MCF 10A (cell line): ENCODE measurements at places on chromosomes 1 and 21.

GRCh38 chr1:17601643-17602382, 62.3 kb downstream of the ARHGEF10L start:
- H3K4me3 ChIP-seq: no peak overlapping the region
- no peak for DNase-seq
- no peak overlapping the region for H3K27ac ChIP-seq

- no peak for DNase-seq
- H3K4me1 ChIP-seq: no peaks in the 10 kb centered on the region
- peaks cover 6% of the 10 kb centered on the region for H3K36me3 ChIP-seq
- H3K27me3 ChIP-seq: peaks cover 29% of the 10 kb centered on the region
- H3K4me3 ChIP-seq: no peak overlapping the region
- H3K27ac ChIP-seq: no peak overlapping the region
Measured at GRCh38 chr21:45574081-45574501, 31.9 kb upstream of the SLC19A1 start.

DNA sequence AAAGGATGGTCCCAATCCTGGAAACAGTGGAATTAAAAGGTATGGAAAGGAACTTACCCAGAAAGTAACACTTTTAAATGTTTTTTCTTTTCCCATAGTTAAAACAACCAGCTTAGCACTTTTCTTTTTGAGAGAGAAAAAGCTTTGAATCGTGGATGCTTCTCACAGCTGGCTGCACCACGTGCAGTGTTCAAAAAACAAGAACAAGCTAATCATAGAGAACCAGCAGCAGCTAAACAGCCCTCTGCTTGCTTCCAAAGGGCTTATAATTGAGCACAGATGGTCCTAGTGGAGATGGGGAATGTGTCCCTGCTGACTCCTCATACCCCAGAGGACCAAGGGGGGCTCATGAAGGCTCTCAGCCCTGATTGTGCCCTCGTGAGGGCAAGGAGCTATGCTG, 26.4 kb downstream of the UTP25 start:
- no peaks in the 10 kb centered on the region for H3K27me3 ChIP-seq
- no peak overlapping the region for H3K4me3 ChIP-seq
- no peak for DNase-seq
- no peak overlapping the region for H3K27ac ChIP-seq
- H3K4me1 ChIP-seq: peaks cover 9% of the 10 kb centered on the region
- peaks cover 63% of the 10 kb centered on the region for H3K36me3 ChIP-seq

- no peaks in the 10 kb centered on the region for H3K36me3 ChIP-seq
- no peaks in the 10 kb centered on the region for H3K4me1 ChIP-seq
- H3K27me3 ChIP-seq: peaks cover 12% of the 10 kb centered on the region
- no peak overlapping the region for H3K27ac ChIP-seq
- no peak overlapping the region for H3K4me3 ChIP-seq
- DNase-seq: no peak
Measured at GRCh38 chr1:75630004-75630594, 19.2 kb upstream of the SLC44A5 start.

DNA sequence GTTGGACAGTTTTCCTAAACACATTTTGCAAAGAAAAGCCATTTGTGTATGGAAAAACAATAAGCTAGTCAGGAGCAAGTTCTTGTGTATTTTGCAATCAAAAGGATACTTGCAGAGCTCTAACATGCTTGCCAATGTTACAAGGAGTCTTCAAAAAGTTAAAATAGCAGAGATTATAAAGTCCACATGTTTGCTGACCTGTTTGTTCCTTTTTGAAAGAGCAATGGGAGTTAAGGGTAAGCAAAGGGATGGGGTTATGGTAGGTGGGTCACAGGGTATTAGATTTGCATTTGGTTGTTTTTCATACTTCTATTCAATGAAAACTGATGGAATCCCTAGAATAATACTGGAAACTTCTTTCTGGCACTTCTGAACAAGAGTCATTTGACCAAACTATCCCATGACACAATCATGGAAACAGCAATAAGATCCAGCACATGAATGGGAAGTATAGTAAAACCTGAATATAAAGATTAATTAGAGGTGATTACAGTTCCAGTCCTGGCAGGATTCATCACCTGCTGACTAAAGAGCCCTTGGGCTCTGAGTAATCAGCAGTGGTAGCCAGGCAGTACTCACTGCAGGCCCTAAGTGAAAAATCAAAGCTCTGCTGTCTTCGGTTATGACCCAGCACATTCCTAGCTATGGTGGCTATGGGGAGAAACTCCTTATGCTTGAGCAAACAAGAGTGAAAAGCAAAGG, 27.1 kb upstream of the ZC3H11B start:
- peaks cover 56% of the 10 kb centered on the region for H3K27me3 ChIP-seq
- H3K36me3 ChIP-seq: no peaks in the 10 kb centered on the region
- no peak overlapping the region for H3K27ac ChIP-seq
- no peak overlapping the region for H3K4me3 ChIP-seq
- no peaks in the 10 kb centered on the region for H3K4me1 ChIP-seq

GRCh38 chr1:163227126-163227525, 24.4 kb upstream of the RGS5 start:
- H3K36me3 ChIP-seq: no peaks in the 10 kb centered on the region
- H3K27ac ChIP-seq: no peak overlapping the region
- no peaks in the 10 kb centered on the region for H3K4me1 ChIP-seq
- H3K27me3 ChIP-seq: no peaks in the 10 kb centered on the region
- DNase-seq: peak; percentile 62

DNA sequence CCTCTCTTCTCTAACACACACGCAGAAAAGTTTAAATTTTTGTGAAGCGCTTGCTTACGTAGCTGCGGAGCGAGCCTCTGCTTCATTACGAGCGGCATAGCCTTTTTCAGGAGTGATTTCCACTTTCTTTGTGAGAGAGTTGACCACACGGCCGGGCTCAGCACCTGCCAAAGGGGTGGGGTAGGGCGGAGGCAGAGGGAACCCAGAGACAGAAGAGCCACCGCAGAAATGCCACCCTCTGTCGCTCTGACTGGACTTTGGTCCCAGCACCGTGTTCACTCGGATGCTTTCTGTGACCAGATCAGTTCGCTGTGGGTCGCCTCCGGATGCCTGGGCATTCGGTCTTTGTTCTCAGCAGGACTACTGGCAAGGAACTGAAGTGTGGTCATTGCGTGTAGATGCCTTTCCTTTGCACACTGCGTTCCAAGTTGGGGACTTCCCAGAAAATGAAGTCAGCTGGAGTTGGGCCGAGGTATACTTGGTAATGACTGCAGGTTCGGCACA, 883 bp downstream of the CHODL start:
- DNase-seq: no peak
- no peaks in the 10 kb centered on the region for H3K36me3 ChIP-seq
- H3K27me3 ChIP-seq: no peaks in the 10 kb centered on the region
- H3K4me3 ChIP-seq: no peak overlapping the region

DNA sequence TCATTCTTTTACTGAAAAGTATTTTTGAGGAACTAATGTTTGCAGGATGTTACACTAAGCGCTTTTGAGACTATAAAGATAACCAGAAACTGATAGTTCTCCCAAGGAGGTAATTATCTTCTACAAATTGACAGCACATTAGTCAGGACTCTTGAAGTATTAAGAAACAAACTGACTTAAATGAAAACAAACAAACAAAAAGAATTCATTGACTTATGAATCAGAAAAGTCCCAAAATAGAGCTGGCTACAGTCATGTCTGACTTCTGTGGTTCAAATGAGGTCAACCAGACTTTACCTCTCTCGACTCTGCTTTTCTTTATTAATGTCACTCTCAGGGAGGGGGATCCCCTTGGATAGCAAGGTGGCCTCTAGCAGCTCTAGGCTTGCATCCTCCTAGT, 296.8 kb downstream of the TPR start:
- no peak overlapping the region for H3K27ac ChIP-seq
- peaks cover 11% of the 10 kb centered on the region for H3K4me1 ChIP-seq
- H3K4me3 ChIP-seq: no peak overlapping the region
- DNase-seq: no peak
- no peaks in the 10 kb centered on the region for H3K36me3 ChIP-seq

GRCh38 chr1:53315456-53316423, 12.1 kb downstream of the LRP8 start:
- DNase-seq: no peak
- no peak overlapping the region for H3K4me3 ChIP-seq
- peak overlapping the region; percentile 2 for H3K27ac ChIP-seq
- H3K4me1 ChIP-seq: peaks cover 6% of the 10 kb centered on the region
- H3K36me3 ChIP-seq: no peaks in the 10 kb centered on the region

DNA sequence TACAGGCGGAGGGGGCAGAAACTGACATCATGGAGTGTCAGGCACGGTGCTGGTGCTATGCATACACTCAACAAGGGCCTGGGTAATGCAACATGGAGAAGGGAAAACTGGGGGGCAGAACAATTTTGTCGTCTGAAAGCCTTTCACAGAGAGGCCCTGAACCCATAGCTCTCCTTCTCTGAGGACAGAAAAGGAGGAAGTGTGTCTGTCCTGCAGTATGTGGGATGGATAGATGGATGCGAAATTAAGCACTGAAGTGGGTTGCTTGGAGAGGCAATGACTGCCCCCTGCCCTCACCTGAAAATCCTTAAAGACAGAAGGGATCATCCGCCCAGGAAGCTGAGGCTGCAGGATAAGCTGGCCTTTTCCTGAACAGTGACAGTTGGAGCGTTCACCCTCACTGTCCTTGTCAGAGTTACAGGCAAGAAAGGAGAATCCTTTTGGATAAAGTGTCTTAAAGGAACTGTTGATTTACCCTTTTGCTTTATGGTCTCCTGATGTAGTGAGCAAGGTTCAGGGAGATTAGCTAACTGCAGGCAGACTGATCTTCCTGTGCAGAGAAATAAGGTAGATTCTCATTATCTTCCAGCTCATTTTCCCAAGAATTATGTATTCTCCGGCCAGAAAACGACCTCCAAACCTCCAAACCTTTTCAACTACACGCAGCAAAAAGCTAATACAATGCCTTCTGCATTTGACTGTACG, 1.6 kb upstream of the FAM20B start:
- H3K27me3 ChIP-seq: no peaks in the 10 kb centered on the region
- no peaks in the 10 kb centered on the region for H3K36me3 ChIP-seq
- no peak overlapping the region for H3K4me3 ChIP-seq
- DNase-seq: no peak

DNA sequence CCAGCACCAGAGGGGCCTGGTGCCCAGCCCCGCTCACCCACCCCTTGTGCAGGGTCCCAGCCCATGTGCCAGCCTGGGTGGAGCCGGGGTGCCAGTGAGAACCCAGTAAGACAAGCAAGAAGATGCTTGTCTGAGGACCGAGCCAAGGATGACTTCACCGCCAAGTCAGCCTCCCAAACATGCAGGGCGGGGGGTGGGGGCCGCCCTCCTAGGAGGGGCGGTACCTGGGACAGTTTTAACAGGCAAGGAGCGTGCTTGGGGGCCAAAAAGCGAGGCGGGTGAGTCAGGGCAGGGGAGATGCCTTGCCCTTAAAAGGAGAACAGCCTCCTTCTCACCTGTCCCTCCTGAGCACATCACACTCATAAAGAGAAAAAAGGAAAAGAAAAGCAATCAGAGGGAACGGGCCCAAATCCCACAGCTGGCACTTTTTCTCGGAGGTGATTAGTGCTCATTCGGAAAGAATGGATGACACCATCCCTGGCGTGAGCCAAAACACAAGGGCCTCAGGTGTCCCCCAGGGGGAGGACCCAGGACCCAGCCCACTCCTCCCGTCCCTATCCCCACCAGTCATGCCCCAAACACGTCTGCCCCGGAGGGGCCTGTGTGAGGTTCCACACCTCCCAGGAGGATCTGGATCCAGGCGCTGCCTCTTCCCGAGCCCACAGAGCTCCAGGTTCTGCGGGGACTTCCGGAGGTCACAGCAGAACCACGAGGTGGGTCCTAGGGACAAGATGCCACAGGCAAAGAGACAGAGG, 77.6 kb upstream of the IFFO2 start:
- DNase-seq: peak; percentile 89
- peaks cover 17% of the 10 kb centered on the region for H3K4me1 ChIP-seq
- H3K4me3 ChIP-seq: peak overlapping the region; percentile 26

DNA sequence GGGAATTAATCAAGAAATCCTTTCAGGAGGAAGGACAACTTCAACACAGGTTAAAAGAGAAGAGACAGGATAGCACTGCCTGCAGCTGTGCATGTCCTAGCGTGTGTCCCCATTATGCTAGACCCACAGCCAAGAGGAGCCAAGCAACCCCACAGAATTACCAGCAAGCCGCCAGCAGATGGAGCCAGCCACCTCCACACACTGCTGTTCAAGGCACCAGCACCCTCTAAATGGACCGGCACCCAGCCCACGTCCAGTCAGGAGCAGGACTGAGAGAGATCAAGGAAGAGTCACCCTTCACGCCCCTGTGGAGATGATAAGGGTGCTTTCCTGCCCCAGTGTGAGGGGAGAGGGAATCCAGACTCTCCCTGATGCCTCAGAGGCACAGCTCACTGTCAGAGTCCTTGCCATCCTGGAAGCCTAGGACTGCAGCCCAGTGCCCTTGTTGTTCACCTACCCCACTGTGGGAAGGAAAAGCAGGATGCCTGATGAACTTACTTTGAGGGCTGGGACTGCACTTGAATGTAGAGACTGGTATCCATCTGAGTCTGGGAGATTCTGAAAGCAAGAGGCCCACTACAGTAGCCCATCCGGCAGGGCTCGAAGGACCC, 37.1 kb upstream of the CTTNBP2NL start:
- peak overlapping the region; percentile 72 for H3K27ac ChIP-seq
- H3K4me1 ChIP-seq: peaks cover 31% of the 10 kb centered on the region
- peak overlapping the region; percentile 62 for H3K4me3 ChIP-seq
- H3K27me3 ChIP-seq: no peaks in the 10 kb centered on the region
- peaks cover 6% of the 10 kb centered on the region for H3K36me3 ChIP-seq

DNA sequence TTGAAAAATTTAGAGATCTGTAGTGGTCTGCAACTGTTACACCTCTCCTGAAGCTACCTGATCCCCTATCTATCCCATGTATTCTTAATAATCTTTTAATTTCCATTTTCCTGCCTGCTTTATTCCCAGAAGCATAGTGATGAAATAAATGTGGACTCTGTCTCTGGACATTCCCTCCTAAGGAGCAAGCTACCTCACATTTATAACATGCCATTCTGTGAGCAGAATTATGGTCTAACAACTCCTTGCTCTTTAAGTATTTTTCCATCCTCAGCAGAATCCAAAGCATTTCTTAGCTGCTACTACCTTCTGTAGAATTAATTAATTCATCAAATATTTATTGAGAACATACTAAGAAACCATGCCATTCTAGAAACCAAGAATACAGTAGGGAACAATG, 15.1 kb downstream of the CRP start:
- H3K4me1 ChIP-seq: peaks cover 8% of the 10 kb centered on the region
- H3K27me3 ChIP-seq: no peaks in the 10 kb centered on the region
- DNase-seq: no peak
- H3K4me3 ChIP-seq: no peak overlapping the region
- H3K36me3 ChIP-seq: no peaks in the 10 kb centered on the region
- no peak overlapping the region for H3K27ac ChIP-seq

DNA sequence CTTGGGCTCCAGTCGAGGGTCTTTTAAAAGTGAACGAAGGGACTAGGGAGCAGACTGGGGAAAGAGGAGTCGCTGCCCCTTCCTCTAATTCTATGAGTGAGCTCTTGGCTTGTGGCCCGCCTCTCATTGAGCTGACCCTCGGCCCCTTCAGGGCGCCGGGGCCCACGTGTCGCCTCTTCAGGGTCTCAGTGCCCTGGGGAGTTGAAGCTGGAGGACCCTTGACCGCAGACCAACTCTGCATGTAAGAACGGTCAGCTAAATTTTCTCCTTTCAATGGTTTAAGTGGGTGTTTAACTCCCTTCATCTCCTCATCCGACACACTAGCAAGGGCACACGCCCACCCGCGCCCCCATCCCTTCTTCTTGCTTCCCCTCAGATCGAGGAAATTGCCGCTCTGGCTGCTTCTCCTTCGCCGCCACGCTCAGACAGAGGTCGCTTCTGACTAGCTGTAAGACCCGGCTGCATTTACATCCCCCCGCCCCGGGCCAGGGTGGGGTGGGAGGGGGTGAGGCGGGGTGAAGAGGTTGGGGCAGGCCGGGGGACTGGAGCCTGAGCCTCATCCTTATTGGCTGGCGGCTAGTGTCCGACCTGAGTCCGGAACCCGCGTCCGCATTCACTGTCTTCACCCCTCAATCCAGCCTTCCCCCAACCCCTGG, 10.9 kb downstream of the NR5A2 start:
- H3K27me3 ChIP-seq: peaks cover 57% of the 10 kb centered on the region
- H3K4me1 ChIP-seq: no peaks in the 10 kb centered on the region
- DNase-seq: no peak
- H3K36me3 ChIP-seq: no peaks in the 10 kb centered on the region
- peak overlapping the region; percentile 78 for H3K4me3 ChIP-seq
